ENCODE measurements at places on chromosomes 11 and 22.

DNA sequence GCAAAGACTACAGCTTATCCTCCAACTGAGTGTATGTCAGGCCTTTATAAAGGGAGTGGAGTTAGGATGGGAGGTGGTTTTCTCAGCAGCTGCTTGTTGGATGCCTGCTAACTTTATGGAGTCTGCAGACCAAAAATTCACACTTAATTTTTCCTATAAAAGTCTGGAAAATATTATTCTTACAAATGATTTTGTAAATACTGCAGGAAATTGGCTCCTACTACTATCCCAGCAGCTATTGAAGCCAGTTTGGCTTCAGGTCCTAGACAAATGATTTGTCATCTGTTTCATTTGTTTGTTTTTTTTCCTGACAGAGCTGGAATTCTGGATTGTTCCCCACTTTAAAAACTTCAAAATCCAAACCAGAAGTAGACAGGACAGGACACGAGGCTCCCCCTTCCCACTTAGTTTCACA is 292.5 kb downstream of the TMEM135 start:
- DNase-seq, result no peak

DNA sequence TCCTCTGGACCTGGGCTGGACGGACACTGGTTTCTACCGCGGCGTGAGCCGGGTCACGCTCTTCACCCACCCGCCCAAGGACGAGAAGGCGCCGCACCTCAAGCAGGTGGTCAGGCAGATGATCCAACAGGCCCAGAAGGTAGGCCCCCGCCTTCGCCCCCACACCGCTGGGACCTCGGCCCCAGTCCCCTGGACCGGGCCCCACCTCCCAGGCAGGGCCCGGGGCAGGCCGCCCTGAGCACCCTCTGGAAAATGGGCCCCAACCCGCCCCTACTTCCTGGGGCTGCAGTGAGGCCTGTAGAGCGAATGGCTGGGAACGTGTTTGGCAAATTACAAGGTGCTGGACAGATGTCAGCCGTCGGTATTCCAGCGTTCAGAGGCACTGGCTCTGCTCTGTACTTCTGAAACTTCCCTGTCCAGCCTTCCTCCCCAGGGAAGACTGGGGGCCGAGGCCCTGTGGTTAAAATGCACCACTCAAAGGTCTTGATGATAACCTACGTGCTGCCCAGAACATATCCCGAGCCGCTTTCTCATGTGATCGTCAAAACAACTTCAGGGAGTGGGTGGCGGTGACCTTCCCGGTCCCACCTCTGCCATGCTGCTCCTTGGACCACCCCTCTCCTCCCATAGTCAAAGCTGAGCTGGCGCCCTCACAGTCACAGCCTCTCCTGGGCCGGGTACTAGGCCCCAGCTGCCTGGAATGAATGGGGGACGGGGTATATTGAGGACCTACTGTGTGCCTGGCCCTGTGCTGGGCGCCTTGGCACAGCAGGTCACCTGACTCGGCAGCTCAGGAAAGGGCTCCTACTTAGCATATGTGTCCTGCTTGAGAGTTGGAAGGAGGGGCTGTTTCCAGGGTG is 869 bp downstream of the FAM83F start:
- DNase-seq, result no peak

DNA sequence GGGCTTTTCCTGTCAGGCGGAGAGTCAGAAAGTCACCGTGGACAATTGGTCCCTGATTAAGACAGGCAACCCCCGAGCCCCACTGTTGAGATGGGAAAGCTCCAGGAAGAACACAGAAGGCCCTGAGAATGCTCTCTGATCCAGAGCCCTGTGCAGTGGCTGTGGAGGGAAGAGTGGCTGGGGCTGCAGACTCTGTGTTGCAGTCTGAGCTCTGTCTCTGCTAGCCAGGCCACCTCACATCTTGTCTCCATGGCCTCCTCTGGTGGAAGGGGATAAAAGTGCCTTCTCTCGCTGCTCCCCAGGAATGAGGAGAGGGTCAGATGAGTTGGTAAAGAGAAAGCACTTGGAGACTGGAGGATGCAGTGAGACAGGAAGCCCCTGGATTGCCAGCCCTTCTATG is 141.2 kb downstream of the CEP164 start:
- DNase-seq, result no peak

GRCh38 chr11:115297330-115297729 is 206.9 kb downstream of the CADM1 start:
- no peak for DNase-seq

- no peak for DNase-seq
Measured at GRCh38 chr11:17415523-17416104, 27.2 kb upstream of the KCNJ11 start.

GRCh38 chr11:69293819-69294505 is at the start of gene MYEOV:
Gene MYEOV, plus strand, starts transcription at chr11:69294155. Its CDS starts 1,200 bp downstream, at chr11:69295355.
- peak; percentile 61 for DNase-seq

All from Right ventricle myocardium inferior (tissue), 1 donor.